ENCODE measurements at places on chromosomes 11 and 22. TPM values are rescaled to one million over a fixed set of nuclear protein-coding genes. Genes with fewer than 3 reads are reported as not detected.

Gene MRPL16
- 55.5 TPM for total RNA-seq

DNA sequence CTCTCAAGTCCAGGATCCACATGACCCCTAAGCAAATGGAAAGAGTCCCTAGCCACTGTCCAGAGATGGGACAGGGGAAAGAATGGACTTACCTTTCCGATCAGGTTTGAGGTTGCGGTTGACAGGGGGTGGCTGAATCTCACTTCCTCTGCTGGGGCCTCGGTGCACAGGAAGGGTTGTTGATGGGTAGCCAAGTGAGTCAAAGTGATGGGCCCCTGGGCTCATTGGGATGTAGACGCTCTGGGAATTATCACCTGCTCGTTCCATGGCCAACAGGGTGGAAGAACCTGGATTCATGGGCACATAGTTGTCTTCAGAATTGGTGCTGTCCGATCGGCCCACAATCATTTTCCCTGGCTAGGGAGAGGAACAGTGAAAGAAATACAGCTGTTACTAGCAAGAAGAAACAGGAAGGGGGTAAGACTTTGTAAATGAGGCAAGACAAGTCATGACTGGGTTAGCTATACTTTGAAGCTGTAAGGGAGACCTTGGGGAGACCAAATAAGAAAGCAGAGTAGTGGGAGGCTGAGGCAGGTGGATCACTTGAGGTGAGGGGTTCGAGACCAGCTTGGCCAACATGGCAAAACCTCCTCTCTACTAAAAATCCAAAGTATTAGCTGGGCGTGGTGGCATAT is 34.7 kb downstream of the USP35 start:
- DNase-seq, result peak; percentile 70

GRCh38 chr11:57662893-57663292 is 5.0 kb upstream of the ZDHHC5 start:
- no peak for DNase-seq

DNA sequence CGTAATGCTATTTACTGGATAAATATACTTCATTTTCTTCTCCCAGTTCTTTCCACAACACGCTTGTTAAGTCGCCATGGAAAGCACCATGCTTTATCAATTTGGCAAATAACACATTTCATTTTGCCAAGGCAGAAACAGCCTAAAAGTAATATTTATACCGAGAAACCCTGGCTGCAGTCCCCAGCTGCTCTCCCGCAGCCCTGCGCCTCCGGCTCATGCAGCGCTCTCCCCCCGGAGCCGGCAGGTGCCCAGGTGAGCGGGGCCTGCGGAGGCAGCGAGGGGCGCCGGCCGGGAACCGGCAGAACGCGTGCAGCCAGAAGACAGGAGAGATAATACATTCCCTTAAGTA is 681 bp upstream of the ARHGEF12 start:
- DNase-seq, result no peak

Measured in esophagus muscularis mucosa (tissue), 4 donors.